Caki2 (cell line): ENCODE measurements at places on chromosomes 7 and 10.

- DNase-seq, result no peak
These were observed 294.3 kb upstream of the KIAA1217 start for GRCh38 chr10:23914641-23915040.

- no peak for DNase-seq
These were observed 16.3 kb downstream of the CYTH3 start for GRCh38 chr7:6256109-6256483.

GRCh38 chr7:9600974-9601373, 1167.6 kb downstream of the NXPH1 start:
- DNase-seq, result no peak

GRCh38 chr10:52623761-52624160, 148.8 kb downstream of the MBL2 start:
- DNase-seq, result no peak

DNA sequence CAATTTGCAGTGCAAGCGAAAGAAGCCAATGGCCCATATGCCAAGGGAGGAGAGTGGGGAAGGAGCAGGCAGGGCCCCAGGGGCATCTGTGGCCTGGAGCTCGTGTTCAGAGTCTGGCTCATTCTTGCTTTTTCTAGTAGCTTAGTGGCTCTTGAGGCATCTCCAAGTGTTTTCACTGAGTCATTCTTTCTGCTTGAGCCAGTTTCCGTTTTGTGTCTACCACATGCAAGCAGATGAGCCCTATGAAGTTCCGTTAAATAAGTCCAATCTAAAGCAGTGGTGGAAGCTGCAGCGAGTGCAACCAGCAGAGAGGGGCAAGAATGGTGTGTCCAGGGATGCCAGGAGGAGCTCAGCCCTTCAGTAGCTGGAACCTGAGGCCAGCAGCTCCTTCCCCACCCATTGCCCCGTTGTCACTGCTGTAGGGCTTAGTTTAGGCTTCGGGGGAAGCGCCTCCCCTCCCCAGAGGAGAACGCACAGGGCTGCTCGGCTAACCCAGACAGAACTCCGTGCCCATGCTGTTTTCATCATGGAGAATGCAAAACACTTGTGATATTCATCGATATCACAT, 57.4 kb upstream of the EBF3 start:
- no peak for DNase-seq

- DNase-seq, result peak; percentile 26
These were observed 1.0 kb downstream of the PAXIP1 start for GRCh38 chr7:155001756-155002410.
